Naive thymus-derived CD4-positive, alpha-beta T cell (primary cell): ENCODE measurements at places on chromosomes 3 and 15. TPM values are rescaled to one million over a fixed set of nuclear protein-coding genes. Genes with fewer than 3 reads are reported as not detected.
A peak's percentile ranks its signal among the peaks of the same experiment; 100 is the strongest.

AGBL1 gene
- not detected for total RNA-seq

BLM gene
- 7.3 TPM for total RNA-seq

CDCP1 gene
- 0.22 TPM for total RNA-seq

CCR8 gene
- 0.43 TPM for total RNA-seq

ZNF385D gene
- total RNA-seq, result not detected

SCN11A gene
- total RNA-seq, result 0.32 TPM

ST3GAL6 gene
- total RNA-seq, result 0.78 TPM

KIF7 gene
- total RNA-seq, result 0.08 TPM

PAQR9 gene
- total RNA-seq, result not detected

STXBP5L gene
- not detected for total RNA-seq

MME gene
- total RNA-seq, result 0.54 TPM

DNA sequence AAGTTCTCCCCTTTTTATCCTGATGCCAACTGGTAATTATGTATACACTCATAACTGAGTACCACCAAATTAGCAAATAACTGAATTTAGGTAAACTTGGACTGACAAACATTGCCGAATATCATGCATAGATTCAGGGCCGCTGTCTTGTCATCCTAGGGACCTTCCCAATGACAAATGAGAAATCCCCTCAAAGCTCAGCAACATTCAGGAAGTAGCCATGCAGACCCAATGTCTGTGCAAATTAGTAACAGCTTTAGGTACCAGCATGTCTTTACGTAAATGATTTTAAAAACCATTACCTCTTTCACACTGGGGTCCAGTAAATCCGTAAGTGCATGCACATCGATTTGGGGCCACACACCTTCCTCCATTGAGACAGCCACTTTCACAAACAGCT, 49.5 kb downstream of the FBN1 start:
- H3K4me3 ChIP-seq, result no peak overlapping the region
- no peaks in the 10 kb centered on the region for H3K36me3 ChIP-seq
- no peaks in the 10 kb centered on the region for H3K4me1 ChIP-seq
- no peak for DNase-seq

- peak overlapping the region; percentile 44 for H3K27ac ChIP-seq
- H3K4me3 ChIP-seq, result no peak overlapping the region
- DNase-seq, result peak; percentile 31
- no peaks in the 10 kb centered on the region for H3K27me3 ChIP-seq
- H3K4me1 ChIP-seq, result peaks cover 23% of the 10 kb centered on the region
Observed at GRCh38 chr3:53100818-53101466, 29.3 kb downstream of the RFT1 start.

GRCh38 chr15:33125894-33126537, 68.5 kb downstream of the FMN1 start:
- H3K36me3 ChIP-seq, result no peaks in the 10 kb centered on the region
- H3K27ac ChIP-seq, result no peak overlapping the region
- H3K27me3 ChIP-seq, result no peaks in the 10 kb centered on the region
- no peak for DNase-seq
- peaks cover 20% of the 10 kb centered on the region for H3K4me1 ChIP-seq

DNA sequence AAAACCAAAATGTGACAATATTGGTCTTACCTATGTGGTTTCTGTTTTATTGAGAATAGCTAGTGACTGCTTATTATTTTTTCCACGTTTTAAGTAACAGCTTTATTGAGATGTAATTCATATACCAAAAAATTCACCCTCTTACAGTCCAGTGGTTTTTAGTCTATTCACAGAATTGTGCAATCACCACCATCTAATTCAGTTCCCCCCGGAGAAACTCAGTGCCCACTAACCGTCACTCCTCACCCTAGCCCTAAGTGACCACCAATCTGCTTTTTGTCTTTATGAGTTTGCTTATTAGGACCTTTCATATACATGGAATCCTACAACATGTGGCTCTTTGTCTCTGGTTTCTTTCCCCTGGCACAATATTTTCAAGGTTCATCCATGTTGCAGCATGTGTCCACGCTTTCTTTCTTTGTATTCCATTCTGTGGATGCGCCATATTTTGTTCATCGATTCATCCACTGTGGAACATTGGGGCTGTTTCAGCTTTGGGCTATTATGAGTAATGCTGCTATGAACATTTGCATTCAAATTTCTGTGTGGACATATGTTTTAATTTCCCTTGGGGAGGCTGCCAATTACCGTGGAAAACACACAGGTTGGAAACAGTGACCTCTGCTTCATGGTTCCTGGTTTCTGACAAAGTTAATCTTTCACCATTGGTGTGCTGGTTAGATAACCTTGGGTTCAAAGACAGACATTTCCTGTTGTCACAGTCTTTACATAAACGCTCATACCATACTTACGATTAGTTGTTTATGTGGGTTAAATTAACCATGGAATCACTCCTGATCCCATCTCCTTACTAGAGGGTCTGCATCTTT, 3.2 kb upstream of the BCL2L10 start:
- peaks cover 5% of the 10 kb centered on the region for H3K4me1 ChIP-seq
- H3K36me3 ChIP-seq, result no peaks in the 10 kb centered on the region
- H3K27me3 ChIP-seq, result no peaks in the 10 kb centered on the region
- no peak for DNase-seq

- no peaks in the 10 kb centered on the region for H3K4me1 ChIP-seq
- DNase-seq, result no peak
- H3K4me3 ChIP-seq, result no peak overlapping the region
- no peaks in the 10 kb centered on the region for H3K27me3 ChIP-seq
- no peaks in the 10 kb centered on the region for H3K36me3 ChIP-seq
Observed at GRCh38 chr15:38427380-38427779, 26.5 kb upstream of the FAM98B start.

DNA sequence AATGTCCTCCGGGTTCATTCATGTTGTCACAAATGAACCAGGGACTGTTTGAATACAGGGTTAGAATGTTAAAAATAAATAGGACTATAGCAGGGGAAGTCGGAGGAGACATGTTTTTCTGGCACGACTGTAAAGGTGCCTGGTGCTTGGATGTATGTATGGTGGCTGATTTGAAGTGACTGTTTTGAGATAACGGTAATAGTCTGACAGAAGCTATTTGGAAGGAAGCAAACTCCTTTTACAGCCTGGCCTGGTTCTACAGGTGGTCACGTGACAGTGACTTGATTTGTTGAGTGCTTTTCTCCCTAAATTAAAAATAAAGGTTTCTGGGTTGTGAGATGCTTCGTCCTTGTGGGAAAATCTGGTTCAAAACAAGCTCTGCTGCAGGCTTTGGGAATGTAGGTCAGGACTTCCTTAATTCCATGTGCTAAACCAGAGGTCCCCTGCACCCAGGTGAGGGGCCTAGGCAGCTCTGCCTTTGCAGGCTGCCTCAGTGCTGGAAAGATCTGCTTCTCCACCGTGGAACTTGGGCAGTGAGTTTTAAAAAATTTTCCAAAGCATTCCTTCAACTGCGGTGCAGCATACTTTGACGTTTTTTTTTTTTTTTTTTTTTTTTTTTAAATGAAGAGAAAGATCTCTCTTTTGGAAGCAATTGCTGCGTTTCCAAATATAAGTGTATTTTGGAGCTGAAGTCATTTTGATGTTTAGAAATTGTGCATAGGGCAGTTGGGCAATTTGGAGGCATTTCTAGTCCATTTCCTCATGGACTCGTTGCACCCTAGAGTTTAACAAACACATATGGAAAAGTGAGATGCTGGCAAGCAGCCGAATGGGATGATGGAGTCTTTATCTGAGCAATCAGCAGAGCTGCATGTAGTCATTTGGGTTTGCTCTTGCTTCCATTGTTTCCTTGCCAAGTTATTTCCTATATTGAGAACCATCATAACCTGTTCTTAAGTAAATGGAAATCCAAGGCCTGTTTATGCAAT, 30.9 kb downstream of the ITPR1 start:
- H3K4me3 ChIP-seq, result no peak overlapping the region
- peaks cover 8% of the 10 kb centered on the region for H3K4me1 ChIP-seq
- no peak for DNase-seq
- no peaks in the 10 kb centered on the region for H3K36me3 ChIP-seq
- H3K27me3 ChIP-seq, result no peaks in the 10 kb centered on the region

GRCh38 chr15:25498835-25499234, 60.0 kb upstream of the UBE3A start:
- no peaks in the 10 kb centered on the region for H3K4me1 ChIP-seq
- no peak overlapping the region for H3K27ac ChIP-seq
- no peaks in the 10 kb centered on the region for H3K36me3 ChIP-seq
- no peaks in the 10 kb centered on the region for H3K27me3 ChIP-seq

GRCh38 chr3:30131191-30131590, 475.2 kb upstream of the TGFBR2 start:
- no peak overlapping the region for H3K4me3 ChIP-seq
- H3K27ac ChIP-seq, result no peak overlapping the region
- H3K4me1 ChIP-seq, result no peaks in the 10 kb centered on the region

DNA sequence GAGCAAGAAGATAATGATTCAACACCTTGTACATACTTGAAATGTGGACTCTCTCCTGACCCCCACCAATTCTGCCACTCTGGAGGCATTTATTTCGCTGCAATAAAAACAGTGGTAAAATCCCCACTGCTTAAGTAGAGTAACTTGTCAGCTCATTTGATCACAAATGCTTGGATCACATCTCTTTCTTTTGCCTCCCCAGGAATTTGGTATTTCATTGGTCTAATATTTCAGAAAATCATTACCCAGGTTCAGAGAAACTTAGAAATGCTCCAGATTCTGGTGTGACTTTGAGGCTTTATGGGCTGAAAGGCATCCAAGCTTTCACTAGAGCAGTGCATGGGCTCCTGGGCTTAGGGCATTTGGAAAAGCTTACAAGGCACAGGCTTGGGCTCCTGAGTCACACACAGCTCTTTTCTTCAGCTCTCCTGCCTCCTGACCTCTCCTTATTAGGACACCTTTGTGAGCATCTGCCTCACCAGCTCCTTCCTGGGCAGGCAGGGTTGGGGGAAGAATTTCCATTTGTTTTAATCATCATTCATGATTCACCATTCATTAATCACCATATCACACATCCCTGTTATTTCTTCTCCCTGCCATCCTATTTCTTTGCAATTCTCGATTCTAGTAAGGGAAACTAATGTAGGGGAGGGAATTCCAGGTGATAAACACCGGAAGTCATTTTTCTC, 22.5 kb downstream of the CDCP1 start:
- no peaks in the 10 kb centered on the region for H3K36me3 ChIP-seq
- no peak for DNase-seq
- no peak overlapping the region for H3K4me3 ChIP-seq
- H3K27ac ChIP-seq, result no peak overlapping the region

DNA sequence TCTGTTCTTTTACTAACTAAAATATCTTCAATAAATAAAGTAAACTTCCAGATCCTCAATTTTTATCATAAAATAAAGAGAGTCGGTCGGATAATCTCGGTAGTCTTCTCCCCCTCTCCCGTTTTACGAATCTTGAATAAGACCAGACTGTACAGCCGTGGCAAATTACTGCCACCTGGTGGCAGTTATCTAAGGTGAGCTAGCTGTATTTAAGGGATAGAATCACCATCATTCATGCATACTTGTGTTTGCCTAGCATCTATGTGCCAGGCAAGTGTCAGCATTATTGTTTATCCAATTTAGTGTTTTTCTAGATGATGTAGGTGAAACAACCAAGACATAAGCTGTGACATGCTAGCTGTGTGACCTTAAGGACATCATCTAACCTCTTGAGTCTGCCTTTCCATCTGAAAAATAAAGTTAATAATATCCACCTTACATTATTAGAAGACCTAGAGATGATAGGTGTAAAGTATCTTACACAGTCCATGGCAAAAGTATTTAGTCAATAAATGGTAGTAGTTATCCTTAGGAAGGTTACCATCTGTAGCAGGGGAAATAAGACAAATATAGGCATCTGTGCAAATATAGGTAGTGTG, 21.3 kb downstream of the DUT start:
- H3K4me3 ChIP-seq, result no peak overlapping the region
- no peaks in the 10 kb centered on the region for H3K36me3 ChIP-seq
- peak; percentile 56 for DNase-seq
- H3K27me3 ChIP-seq, result no peaks in the 10 kb centered on the region

GRCh38 chr3:98333989-98334606, 19.6 kb upstream of the OR5K4 start:
- H3K27me3 ChIP-seq, result no peaks in the 10 kb centered on the region
- DNase-seq, result no peak
- H3K27ac ChIP-seq, result no peak overlapping the region
- no peaks in the 10 kb centered on the region for H3K36me3 ChIP-seq
- H3K4me3 ChIP-seq, result no peak overlapping the region

GRCh38 chr3:13063225-13063624, 10.0 kb downstream of the IQSEC1 start:
- H3K4me1 ChIP-seq, result no peaks in the 10 kb centered on the region
- H3K36me3 ChIP-seq, result no peaks in the 10 kb centered on the region
- DNase-seq, result no peak

- DNase-seq, result no peak
- no peaks in the 10 kb centered on the region for H3K4me1 ChIP-seq
- no peaks in the 10 kb centered on the region for H3K36me3 ChIP-seq
- no peak overlapping the region for H3K27ac ChIP-seq
- H3K27me3 ChIP-seq, result no peaks in the 10 kb centered on the region
Observed at GRCh38 chr3:27307566-27307965, 61.6 kb downstream of the NEK10 start.

- H3K4me1 ChIP-seq, result peaks cover 55% of the 10 kb centered on the region
- H3K27me3 ChIP-seq, result no peaks in the 10 kb centered on the region
- H3K27ac ChIP-seq, result no peak overlapping the region
- no peaks in the 10 kb centered on the region for H3K36me3 ChIP-seq
- H3K4me3 ChIP-seq, result no peak overlapping the region
- no peak for DNase-seq
Observed at GRCh38 chr15:67096546-67097294, 31.3 kb downstream of the SMAD3 start.

GRCh38 chr3:15726881-15727280, 70.9 kb downstream of the ANKRD28 start:
- no peak overlapping the region for H3K27ac ChIP-seq
- no peaks in the 10 kb centered on the region for H3K27me3 ChIP-seq
- DNase-seq, result no peak

GRCh38 chr15:38877471-38877870, 312.9 kb upstream of the RASGRP1 start:
- H3K4me3 ChIP-seq, result no peak overlapping the region
- no peaks in the 10 kb centered on the region for H3K27me3 ChIP-seq
- DNase-seq, result no peak

DNA sequence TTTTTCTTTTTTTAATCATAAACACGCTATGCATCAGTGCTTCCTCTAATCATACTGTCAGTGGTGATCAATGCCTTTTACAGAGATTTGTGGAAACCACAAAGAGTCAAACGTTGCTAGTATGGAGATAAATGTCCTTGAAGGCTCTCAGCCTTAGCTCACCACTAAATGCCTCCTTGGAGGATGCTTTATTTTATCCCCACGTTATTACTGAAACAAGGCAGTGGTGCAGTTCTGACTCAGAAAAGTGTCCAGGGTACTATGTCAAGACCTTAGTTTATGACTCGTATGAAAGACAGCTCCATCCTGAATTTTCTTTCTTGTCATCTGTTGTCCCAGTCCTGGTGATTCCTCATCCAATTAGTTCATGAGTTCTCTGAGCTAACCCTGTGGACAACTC, 1146.7 kb downstream of the IGSF11 start:
- H3K4me1 ChIP-seq, result no peaks in the 10 kb centered on the region
- no peaks in the 10 kb centered on the region for H3K27me3 ChIP-seq
- DNase-seq, result no peak
- H3K4me3 ChIP-seq, result no peak overlapping the region
- no peaks in the 10 kb centered on the region for H3K36me3 ChIP-seq
